GM23248 (cell line): ENCODE measurements at places on chromosomes 5 and 9. TPM values are rescaled to one million over a fixed set of nuclear protein-coding genes. Genes with fewer than 3 reads are reported as not detected.

- DNase-seq, result peak; percentile 46
- no peak overlapping the region for H3K27ac ChIP-seq
- H3K4me3 ChIP-seq, result peak overlapping the region; percentile 41
- no peaks in the 10 kb centered on the region for H3K36me3 ChIP-seq
- H3K4me1 ChIP-seq, result no peaks in the 10 kb centered on the region
- H3K27me3 ChIP-seq, result peaks cover 12% of the 10 kb centered on the region; the same call in 1 of the 2 replicates
Measured at GRCh38 chr5:38650946-38651345, 94.5 kb upstream of the LIFR start.

GRCh38 chr5:39721394-39721793 is 296.6 kb upstream of the DAB2 start:
- H3K4me3 ChIP-seq, result no peak overlapping the region
- DNase-seq, result no peak
- peaks cover 15% of the 10 kb centered on the region; the same call in 1 of the 2 replicates for H3K4me1 ChIP-seq
- H3K27me3 ChIP-seq, result no peaks in the 10 kb centered on the region
- H3K36me3 ChIP-seq, result no peaks in the 10 kb centered on the region

- peak; percentile 34 for DNase-seq
- H3K36me3 ChIP-seq, result no peaks in the 10 kb centered on the region
- no peak overlapping the region for H3K4me3 ChIP-seq
- no peaks in the 10 kb centered on the region for H3K4me1 ChIP-seq
- H3K27me3 ChIP-seq, result no peaks in the 10 kb centered on the region
Measured at GRCh38 chr5:92769978-92770377, 811.0 kb downstream of the NR2F1-AS1 start.

The PCDHB12 gene
- 0.43 and 2.9 TPM in 2 replicates for total RNA-seq
